ENCODE measurements at places on chromosomes 7 and 10.

- no peak for DNase-seq
Observed at GRCh38 chr10:45592926-45593325, 79.6 kb downstream of the ZFAND4 start.

GRCh38 chr10:123459371-123460091 is 206.6 kb upstream of the GPR26 start:
- DNase-seq, result no peak

- DNase-seq, result no peak
Observed at GRCh38 chr10:108362961-108363360, 1198.5 kb upstream of the SORCS1 start.

DNA sequence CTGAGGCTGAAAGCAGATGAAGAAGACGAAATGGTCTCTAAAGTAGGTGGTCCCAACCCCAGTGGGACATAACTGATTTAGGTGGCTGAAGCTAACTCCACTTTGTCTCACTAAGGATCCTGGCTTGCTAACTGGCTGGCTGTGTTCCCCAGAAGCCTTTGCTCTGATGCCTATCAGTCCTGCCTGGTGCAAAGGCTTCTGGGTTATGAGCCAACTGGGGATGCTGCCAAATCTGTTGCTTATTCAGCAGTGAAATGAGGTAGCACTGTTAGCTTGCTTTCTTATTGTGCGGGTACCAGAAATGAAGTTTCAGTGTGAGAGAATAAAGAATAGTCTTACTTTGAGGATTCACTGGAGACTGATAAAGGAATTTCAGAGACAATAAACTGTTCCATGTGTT is 18.1 kb downstream of the PRKG1 start:
- no peak for DNase-seq

- DNase-seq, result no peak
Observed at GRCh38 chr10:101772895-101773761, 2.8 kb downstream of the FGF8 start.

DNA sequence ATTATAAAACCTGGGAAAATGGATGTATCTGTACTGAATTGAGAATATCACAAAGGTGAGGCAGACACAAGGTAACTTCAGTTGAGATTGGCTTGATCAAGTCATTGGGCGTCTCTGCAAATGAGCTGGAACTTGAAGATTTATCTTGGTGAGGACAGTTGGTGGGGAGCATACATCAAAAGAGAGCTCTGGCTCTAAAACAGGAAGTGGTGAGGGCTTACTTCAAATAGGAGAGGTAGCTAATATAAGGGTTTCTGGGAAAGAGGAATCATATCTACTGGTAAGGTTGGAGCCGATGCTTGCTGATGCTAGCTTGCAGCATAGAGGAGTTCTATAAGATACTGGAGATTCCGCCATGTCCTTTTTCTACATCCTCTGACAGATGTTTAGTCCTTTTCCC is 39.9 kb upstream of the FGL2 start:
- no peak for DNase-seq

GRCh38 chr10:86226781-86227201 is 139.8 kb downstream of the GRID1 start:
- DNase-seq, result no peak

GRCh38 chr10:61793760-61794703 is 107.5 kb upstream of the ARID5B start:
- DNase-seq, result no peak

- DNase-seq, result no peak
Observed at GRCh38 chr7:101804967-101805366, 12.5 kb upstream of the CUX1 start.

GRCh38 chr7:2640482-2640830 is 8.7 kb downstream of the TTYH3 start:
- no peak for DNase-seq

DNA sequence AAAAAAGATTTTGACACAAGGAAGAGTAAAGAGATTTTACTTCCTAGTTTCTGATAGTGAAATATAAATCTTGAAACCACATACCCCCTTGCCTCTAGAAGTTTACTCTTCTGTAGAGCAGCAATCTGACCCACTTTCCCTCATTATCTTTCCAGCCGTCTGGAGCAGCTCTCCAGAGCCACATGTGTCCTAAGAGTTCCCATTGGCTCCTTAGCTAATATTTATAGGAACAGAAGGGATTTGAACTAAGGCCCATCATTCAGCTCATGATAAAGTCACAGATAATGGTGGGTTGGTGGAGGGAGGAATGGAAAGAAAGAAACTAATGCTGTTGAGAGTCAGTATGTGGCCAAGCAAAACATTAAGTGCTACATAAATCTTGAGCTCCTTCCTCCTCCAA is 121.8 kb downstream of the INHBA start:
- DNase-seq, result no peak

GRCh38 chr10:110207011-110207804 is at the start of gene MXI1:
Gene MXI1, plus strand, starts transcription at chr10:110207605. Its CDS starts 204 bp downstream, at chr10:110207809.
- DNase-seq, result peak; percentile 37

DNA sequence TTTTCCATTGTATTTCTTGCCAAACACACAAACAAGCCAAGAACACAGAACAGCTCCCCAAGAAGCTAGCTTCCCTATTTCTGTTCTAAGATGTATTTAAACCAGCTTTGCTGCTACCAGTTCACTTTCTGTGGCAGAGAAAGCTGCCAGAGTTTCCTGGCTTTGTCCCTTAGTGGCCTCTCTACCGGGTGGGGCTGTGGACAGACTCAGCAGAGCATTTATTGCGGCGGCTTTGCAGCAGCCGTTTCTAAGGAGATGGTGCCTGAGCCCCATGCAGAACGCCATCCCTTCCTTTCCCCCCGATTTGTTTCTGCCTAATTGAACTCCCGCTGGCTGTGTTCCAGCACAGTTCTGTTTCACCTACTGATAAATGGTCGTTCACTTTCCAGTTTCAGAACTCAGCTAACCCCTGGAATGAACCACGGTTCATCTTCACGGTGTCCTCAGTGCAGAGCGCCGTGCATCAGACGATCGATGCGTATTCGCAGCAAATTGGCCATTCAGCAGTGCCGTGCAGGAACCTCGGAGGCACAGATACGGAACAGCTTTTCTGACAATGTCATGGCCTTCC is 33.8 kb upstream of the SFMBT2 start:
- no peak for DNase-seq

DNA sequence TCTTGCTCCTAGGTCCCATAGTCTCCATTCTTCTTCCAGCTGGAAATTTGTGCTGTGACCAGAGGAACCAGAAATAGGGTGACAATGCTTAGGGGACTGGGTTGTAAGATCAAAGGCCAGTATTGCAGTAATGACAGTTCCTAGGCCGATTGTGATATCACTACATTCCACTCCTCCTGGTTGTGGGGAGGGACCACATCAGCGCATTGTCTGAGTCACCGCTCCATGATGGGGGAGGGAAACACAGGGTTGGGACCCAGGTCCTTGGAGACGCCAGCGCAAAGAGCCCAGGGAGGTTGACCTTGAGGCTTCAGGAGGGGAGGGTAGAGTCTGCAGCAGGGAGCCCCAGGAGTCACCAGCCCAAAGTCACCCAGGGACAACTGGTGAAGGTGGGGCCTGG is 20.8 kb upstream of the GGCT start:
- DNase-seq, result no peak

GRCh38 chr7:79590391-79590790 is 136.9 kb upstream of the MAGI2 start:
- no peak for DNase-seq

DNA sequence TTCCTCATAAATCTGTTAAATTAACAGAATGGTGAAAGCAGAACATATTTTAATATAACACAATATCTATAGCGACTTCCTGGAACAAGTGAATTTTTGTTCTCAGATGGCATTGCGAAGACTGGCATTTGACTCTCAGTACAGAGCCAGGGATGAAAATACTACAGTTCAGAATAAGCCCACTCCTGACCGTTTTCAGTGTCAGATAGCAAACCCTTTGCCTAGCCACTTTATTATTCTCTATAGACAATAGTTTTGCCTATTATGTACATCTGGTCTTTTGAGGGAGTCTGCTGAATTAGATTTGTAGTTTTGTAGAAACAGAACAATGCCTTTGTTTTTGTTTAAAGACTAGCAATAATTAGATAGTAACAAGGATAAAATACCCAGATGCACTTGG is 2.3 kb downstream of the MINPP1 start:
- no peak for DNase-seq

DNA sequence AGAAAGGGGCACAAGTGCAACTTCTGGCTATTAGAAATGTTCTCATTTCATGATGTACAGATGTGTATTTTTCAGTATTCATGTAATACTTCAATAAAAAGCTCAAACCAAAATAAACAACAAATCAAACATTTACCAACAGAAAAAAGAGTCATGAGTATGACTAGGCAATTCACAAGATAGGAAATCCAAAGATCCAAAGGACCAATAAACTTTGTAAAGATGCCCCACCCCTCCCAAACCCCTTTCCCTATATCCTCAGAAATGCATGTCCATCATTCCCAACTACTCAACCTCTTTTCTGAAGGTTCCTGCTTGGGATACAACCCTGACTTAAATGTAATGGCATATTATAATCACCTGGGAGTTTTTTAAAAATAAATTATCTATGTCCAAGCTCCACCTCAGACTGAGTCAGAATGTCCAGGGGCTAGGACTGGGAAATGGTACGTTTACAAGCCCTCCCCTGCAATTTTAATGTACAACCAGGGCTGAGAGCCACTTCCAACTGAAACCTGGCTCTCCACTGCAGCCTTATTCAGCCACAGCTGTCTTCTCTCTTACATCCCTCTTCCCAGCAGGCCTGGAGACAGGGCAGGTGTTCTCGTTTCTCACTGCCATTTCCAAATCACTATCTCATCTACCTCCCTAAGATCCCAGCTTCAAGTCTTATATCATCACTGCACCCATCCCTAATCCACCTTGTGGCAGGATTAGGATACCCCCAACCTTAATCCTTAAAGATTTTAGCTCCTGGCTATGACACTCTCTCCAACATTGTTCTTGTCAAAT is 36.5 kb downstream of the COA1 start:
- no peak for DNase-seq

- DNase-seq, result no peak
Observed at GRCh38 chr10:74156919-74157289, 5.9 kb downstream of the ADK start.

- DNase-seq, result no peak
Observed at GRCh38 chr7:142696456-142697179, 52.7 kb upstream of the PRSS1 start.

GRCh38 chr10:133159611-133159949 is 439 bp upstream of the KNDC1 start:
- DNase-seq, result peak; percentile 20

- no peak for DNase-seq
Observed at GRCh38 chr7:8250547-8250946, 11.4 kb downstream of the ICA1 start.

DNA sequence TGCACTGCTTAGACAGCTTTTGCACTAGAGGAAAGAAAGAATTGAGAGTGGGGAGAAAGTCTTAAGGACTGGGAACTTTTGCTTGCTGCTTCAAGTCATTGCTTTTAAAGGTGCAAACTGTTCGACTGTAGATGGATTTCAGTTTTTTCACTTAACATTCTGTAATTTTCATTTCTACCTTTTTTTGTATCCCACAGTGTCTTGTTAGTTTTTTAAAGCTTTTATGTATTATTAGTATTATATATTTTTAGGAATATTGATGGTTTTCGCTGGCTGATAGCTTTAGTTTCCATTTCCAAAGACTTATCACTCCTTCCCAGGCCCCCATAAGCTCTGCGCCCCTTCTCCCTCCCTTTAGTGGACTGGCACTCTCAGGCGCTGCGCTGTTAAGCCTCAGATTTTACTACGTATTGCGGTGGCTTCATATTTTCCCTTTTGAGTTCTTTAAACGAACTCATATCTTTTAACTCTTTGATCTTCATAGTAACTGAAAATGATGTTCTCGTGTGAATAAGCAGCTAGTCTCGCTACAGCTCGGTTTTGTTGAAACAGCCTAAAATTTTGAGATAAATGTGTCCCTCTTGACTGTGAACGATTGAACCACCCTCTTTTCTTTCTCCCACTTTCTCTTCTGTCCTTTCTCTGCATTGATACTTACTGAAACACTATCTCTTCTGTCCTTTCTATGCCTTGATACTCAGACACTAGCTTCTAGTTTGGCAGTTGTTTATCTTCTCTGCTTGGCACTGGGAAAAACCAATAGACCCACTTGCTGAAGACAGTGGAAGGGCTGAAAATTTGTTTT is 2.5 kb upstream of the ETV1 start:
- DNase-seq, result no peak

- DNase-seq, result no peak
Observed at GRCh38 chr7:87129848-87130247, 22.4 kb upstream of the DMTF1 start.

GRCh38 chr7:134684165-134684564 is 37.5 kb downstream of the BPGM start:
- DNase-seq, result no peak

DNA sequence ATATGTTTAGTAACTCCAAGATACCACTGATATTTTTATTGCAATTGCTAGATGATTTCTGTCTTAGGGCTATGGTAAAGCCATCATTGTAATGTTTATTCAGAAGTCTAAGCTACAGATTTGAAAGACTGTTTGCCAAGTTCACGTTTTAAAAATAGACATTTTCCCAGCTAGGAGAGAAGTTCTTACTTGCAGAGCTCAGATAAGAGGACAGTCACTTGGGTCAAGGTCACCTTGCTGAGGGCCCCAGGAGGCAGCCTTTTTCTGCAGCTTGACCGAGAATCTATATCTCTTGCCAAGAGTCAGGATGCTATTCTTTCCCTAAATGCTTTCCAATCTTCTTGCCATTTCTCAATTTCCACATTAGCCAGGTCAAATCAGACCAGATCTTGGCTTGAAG is 1011.2 kb downstream of the KCNMA1 start:
- DNase-seq, result no peak

GRCh38 chr7:91603707-91604106 is 276.8 kb downstream of the MTERF1 start:
- DNase-seq, result no peak

DNA sequence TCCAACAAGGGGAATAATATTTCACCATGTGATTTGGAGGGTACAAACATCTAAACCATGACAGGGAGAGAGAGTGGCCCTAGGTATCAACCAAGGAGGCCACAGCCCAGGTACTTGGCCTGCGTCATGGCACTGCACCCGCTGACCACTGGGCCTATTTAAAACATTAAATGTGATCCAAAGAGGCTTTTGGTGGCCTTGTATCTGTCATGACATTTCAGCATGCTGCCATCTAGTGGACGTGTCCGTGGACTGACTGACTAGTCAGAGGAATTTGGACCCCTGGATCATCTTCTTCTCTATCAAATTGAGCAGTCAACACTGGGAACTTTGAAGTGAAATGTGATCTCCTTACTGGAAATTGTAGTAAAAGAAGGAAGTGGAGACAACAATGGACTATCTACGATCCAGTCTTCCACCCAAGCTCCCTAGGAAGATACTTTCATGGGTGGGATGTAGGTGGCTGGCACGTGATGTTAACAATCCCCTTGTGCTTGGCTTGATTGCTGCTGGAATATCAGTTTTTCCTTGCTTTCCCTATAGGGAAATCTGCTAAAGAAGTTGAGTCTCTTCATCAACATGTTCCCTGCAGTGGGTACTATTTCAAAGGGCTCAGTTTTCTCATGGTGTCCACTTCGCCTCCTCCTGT is 24.6 kb upstream of the ITGA8 start:
- no peak for DNase-seq

GRCh38 chr7:45563401-45563800 is 10.8 kb upstream of the ADCY1 start:
- no peak for DNase-seq

- DNase-seq, result no peak
Observed at GRCh38 chr10:77554996-77555397, 82.6 kb downstream of the KCNMA1 start.

Measured in omental fat pad (tissue), 4 donors.